Renal cortical epithelial cell (primary cell): ENCODE measurements at places on chromosomes 1 and 21.

DNA sequence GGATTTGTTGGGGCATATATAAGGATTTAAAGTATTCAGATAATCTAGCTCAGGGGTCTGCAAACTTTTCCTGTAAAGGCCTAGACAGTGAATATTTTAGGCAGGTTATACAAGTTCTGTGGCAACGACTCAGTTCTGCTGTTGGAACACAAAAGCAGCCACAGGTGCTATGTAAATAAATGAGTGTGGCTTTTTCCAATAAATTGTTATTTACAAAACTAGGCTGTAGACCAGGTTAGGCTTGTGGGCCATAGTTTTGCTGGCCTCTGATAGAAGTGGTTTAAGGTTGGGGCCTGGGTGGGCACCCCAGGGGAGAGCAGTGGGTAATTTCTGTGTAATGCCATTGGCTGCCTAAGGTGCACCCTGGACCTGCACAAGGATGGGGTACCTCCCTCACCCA lies 16.9 kb upstream of the IGFN1 start:
- no peak for DNase-seq

DNA sequence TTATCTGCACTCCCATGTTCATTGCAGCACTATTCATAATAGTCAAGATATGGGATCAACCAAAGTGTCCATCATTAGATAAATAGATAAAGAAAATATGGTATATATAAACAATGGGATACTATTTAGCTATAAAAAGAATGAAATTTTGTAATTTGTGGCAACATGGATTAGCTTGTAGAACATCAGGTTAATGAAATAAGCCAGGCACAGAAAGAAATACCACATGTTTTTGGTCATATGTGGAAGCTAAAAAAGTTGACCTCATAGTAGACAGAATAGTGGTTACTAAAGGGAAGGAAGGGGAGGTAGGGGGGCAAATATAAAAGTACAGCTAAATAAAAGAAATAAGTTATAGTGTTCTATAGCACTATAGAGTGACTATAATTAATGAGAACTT lies 68.5 kb downstream of the SCMH1 start:
- no peak for DNase-seq

DNA sequence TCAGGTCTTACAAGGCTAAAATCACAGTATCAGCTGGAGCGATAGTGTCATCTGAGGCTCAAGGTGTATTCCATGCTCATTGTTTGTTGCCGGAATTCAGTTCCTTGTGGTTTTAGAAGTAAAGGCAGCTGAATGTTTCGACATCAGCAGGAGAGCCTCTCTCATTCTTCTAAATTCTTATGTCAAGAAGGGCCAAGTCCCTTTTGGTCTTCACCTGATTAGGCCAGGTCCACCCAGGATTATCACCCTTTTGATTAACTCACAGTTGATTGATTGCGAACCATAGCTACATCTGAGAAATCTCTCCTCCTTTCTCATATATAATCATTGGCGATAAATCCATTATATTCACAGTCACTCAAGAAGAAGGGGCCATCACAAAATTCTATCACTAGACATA lies 806.7 kb upstream of the PRMT6 start:
- no peak for DNase-seq

GRCh38 chr1:236888903-236889302 lies 93.8 kb downstream of the MTR start:
- no peak for DNase-seq

DNA sequence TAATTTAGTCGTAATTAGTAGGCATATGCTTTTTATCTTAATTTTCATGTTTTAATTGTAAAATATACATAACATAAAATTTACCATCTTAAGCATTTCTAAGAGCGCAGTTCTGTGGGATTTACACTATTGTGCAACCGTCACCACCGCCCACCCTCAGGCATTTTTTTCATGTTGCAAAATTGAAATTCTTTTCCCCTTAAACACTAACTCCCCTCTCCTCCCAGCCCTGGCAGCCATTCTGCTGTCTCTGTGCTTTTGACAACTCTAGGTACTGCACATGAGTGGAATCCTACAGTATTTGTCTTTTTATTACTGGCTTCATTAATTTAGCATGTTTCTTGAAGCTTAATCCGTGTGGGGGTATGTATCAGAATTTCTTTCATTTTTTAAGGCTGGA lies 7.8 kb downstream of the PIK3CD start:
- peak; percentile 57 for DNase-seq

- no peak for DNase-seq
These were observed 136.1 kb downstream of the KIF26B start for GRCh38 chr1:245290836-245291235.

- no peak for DNase-seq
These were observed 61.1 kb upstream of the RAB4A start for GRCh38 chr1:229209816-229210215.

DNA sequence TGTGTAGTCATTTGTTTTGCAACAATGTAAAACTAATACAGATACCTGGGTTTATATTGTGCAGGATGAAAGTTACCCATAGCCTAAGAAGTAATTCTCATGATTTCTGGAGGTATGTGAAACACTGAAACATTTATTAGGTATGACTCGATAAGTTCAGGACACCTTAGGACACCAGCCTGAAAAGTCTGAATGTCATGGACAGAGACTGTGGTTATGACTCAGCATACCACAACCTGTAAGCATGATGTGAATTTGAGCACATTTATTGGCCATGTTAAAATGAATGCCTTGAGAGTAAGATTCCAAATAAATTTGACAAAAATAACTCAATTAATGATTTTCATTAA lies 1471.7 kb upstream of the B3GALT2 start:
- DNase-seq: peak; percentile 76

GRCh38 chr1:25197235-25197975 lies 34.9 kb downstream of the SYF2 start:
- DNase-seq: no peak
